ENCODE measurements at places on chromosomes 16 and 17. TPM values are rescaled to one million over a fixed set of nuclear protein-coding genes. Genes with fewer than 3 reads are reported as not detected.
A peak's percentile ranks its signal among the peaks of the same experiment; 100 is the strongest.

- DNase-seq = peak; percentile 60
Observed at GRCh38 chr16:64478252-64478906, 643.5 kb downstream of the CDH11 start.

DNA sequence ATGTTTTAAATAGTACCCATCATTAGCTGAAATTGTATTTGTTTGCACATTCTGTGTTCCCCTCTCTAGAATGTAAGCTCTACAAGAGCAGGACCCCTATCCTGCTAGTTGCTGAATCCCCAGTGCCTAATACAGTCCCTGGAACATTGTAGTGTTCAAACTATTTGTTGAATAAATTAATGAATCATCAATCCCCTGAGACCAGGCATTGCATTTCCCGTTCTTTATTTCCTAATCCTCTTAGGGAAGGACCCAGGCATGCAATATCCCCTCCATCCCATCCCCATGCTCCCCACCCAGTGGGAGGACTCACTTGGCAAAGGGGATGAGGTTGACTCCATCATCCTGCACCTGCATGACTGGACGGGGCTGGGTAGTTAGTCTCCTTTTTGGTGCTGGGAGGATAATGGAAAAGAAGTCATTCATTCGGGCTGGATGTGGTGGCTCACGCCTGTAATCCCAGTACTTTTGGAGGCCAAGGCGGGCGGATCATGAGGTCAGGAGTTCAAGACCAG is 3.2 kb downstream of the INCA1 start:
- DNase-seq = no peak

- DNase-seq = no peak
Observed at GRCh38 chr17:21152731-21153130, 26.0 kb downstream of the DHRS7B start.

DNA sequence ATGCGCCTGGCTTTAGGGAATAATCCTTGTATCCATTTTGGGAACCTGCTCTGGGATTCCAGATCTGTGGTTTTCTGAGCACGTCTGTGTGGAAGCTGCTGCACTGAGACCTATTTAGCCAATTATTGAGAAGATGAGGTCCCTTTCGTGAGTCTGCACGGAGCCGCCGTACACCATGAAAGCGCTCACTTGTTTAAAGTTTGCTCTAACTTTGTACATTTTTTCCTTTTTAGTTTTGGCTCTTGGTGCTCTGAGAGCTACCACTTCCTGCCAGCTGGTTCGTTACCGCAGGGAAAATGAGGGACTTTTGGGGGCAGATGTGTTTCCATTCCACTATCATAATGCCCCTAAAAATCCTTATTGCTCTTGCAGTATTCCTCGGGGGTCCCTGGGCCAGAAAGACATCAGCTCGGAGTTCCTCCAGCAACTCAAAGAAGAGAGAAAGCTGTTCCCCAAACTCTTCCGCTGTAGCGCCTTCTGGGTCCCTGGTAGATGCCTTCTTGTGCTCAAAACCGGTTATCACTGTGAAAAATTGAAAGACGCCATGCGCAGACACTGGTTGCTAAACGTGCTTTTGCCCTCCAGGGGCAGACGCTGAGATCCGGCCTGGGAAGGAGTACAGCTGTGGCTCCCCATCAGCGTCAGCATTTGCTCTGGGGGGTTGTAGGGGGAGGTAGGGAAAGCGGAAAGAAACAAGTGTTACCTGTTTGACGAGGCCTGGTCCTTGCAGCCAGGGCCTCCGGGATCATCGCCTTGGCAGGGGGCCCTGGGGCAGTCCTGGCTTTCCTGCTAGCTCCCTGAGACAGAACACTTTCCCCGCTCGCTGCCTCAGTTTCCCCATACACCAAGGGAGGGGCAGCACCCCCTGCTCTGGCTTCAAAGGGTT is 238.1 kb downstream of the MRTFB start:
- no peak for DNase-seq

- DNase-seq = no peak
Observed at GRCh38 chr16:54891346-54891745, 39.3 kb upstream of the IRX5 start.

The KRT28 gene
- total RNA-seq = not detected

DNA sequence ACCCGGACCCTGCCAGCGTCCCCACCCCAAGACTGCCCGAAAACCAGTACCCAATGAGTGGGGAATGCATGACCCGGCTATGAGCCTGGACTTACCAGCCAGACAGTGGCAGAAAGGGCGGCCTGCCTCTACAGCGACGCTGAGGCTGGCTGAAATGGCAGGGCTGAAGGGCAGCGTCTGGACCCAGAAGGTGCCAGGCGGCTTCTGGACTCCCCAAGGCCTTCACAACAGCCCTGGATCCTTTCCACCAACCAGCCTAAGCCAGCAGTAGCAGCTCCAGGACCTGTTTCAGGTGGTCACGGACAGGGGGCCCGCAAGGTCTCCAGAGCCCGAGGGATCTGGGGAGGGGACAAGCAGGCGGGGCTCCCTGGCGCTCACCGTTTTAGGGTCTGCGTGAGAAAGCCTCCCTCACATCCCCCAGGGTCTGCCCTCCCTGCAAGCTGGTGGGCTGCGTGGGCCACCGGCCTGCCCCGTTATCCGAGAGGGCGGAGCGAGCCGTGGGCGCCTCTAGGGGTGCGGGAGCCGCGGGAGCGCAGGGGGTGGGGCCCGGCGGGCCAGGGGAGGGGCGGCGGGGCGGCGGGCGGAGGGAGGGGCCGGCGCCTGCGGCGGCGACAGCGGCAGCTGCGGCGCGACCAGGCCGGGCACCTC is at the start of gene RIPOR1:
Gene RIPOR1 (plus strand): TSS at position 608 of the 648 bp plus-strand sequence. CDS start 9,618 bp downstream, outside the sequence.
- no peak for DNase-seq

The YBX2 gene
- 0.15 TPM for total RNA-seq

GRCh38 chr17:78892936-78893379 is 10.0 kb downstream of the CEP295NL start:
- no peak for DNase-seq

The IRX5 gene
- total RNA-seq = 7.6 TPM

The ZKSCAN2 gene
- 2.0 TPM for total RNA-seq

The SNRNP25 gene
- total RNA-seq = 24.3 TPM

DNA sequence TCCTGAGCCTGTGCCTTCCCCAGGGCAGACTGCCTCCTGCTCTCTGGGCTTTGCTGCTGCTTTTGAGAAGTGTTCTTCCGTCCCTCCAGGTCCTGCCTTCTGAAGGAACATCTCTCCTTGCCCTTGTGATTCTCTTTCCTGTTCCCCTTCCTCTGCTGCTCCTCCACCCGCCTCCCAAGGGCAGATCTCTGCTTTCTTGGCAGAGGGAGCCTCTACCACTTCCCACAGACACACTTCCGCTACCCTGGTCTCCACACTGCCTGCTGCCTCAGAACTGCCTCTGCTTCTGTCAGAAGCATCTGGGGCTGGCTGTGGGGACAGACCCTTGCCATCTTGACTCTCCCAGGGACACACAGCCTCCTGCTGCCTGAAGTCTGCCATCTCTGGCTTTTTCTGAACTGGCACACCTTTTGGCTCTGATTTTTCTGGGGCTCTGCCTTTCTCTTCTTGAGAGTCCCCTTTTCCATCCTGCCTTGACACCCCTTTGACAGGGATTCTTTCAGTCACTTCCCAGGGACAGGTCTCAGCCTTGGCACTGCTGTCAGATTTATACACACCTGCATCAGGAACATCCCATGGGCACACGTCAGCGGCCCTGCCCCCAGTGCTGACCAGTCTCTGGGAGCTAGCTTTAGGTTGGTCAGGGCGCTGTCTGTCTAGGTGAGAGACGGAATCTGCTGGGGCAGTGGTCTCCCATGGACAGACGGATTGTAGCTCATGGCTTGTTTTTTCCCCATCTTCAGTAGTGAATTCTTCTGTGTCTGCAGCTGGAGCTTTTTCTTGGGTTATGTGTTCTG is 16.6 kb downstream of the GPR179 start:
- DNase-seq = no peak

DNA sequence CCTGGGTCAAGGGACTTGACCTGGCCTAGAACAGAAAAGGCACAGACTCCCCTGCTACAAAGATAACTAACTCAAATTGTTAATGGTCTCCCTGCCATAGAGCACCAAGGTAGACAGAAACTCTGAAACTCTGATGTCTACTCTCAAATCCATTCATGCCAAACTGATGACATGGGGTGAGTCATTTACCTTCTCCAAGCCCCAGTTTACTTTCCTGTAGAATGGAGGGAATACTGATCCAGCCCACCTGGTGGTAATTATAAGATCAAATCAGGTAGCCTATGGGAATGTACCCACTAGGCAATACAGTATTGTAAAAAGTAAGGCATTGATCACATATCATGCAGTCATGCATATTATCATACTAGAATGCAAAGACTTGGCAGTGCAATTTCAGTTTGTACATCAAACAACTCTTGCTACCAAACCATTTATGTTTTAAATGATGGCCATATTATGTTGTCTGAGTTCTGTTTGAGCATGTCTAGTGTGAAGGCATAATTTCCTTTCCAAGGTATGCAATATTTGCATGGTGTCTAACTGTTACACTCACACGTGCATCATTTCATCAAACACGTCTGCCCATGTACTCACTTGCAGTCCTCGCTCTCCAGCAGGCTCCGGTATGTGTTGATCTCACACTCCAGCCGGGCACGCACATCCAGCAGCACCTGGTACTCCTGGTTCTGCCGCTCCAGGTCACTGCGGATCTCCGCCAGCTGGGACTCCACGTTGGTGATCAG is 3.0 kb downstream of the KRT31 start:
- DNase-seq = no peak

GRCh38 chr17:5354886-5355415 is 64.5 kb downstream of the NUP88 start:
- no peak for DNase-seq

DNA sequence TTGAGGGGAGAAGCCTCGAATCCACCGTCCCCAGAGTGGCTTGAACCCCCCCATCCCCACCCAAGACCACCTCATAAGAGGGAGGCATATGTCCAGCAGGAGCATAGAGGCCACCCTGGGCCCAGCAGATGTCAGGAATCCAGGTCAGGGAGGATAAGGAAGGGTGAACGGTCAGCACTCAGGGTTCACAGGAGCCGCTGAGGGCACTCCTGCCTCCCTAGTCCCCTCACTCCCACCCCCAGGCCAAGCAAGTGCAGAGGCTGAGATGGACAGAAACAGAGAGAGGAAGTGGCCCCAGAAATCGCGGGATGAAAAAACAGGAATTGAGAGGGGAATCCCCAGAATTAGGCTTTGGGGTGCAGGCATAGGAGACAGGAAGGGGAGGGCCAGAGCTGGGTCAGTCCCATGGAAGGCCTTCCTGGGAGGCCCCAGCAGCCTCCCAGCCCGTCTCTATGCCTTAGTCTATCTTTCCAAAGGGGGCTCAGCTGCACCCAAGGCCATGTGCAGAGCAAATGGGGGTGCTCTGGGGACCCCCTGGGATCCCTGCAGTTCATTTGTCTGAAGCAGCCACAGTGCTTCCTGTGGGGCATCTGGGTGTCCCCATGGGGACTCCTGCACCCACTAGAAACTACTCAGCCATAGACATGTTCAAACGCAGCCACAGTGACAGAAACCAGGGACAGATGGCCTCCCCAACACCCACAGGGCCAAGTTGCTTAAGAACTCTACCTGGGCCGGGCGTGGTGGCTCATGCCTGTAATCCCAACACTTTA is 1.7 kb downstream of the CMTM3 start:
- DNase-seq = no peak

- peak; percentile 56 for DNase-seq
Observed at GRCh38 chr17:6380915-6381438, 53.9 kb downstream of the AIPL1 start.

DNA sequence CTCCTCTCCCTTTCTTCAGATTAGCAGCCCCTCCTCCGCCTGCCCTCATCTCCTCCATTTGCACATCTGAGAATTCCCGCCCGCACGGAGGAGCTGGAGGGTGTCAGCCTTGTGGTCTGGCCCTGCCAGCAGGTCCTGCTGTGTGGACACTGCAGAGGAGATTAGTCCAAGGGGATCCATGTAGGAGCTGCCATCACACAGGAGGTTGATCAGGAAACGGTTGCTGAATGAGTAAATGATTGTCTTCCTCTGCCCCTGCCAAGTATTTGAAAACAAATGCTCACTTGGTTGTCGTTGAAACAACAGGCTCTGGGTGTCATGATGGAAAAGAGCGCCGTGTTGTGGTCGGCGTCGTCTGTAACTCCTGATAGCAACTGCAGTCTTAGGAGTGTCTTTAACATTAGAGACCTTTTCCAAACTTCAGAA is 63.8 kb upstream of the CHMP6 start:
- DNase-seq = no peak

DNA sequence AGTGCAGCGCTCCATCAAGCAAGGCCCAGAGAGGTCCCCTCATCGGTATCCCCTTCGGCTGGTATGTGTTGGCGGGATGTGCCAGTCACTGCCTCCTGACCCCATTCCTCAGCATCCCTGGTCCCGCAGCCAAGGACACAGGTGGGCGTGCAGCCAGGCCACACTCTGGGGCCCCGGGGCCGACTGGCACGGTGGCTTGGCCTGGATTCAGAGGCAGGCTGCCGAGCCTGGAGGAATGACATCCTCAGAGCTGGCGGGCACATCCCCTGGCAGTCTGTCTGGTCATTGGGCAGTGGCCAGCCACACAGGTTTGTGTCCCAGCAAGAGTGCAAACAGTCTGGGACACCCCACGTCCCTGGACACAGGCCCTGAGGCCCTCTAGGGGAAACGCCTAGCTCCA is 111.1 kb downstream of the SDK2 start:
- no peak for DNase-seq

DNA sequence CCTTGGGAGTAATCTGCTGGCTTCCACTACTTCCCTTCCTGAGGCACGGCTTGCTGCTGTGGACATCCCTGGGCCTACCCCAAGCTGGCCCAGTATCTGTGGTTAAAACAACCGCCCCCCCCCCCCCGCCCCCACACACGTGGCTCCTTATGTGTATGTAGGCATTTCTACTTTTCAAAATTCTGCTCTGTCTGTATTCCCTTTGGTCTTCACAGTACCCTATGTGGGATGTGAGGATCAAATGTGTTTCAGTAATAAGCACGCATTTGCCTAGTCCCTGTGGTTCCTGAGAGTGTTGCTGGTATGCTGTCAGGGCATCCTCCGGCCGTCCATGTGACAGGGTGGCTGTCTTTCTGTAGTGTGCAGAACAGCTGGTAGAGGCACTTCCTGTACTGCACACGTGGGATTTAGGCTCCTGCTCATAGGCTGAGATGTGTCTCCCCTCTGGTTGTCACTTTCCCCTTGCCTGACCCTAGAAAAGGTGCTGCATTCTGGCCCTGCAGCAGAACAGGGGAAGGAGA is 2.2 kb downstream of the NT5M start:
- peak; percentile 59 for DNase-seq

The KRT12 gene
- total RNA-seq = not detected

DNA sequence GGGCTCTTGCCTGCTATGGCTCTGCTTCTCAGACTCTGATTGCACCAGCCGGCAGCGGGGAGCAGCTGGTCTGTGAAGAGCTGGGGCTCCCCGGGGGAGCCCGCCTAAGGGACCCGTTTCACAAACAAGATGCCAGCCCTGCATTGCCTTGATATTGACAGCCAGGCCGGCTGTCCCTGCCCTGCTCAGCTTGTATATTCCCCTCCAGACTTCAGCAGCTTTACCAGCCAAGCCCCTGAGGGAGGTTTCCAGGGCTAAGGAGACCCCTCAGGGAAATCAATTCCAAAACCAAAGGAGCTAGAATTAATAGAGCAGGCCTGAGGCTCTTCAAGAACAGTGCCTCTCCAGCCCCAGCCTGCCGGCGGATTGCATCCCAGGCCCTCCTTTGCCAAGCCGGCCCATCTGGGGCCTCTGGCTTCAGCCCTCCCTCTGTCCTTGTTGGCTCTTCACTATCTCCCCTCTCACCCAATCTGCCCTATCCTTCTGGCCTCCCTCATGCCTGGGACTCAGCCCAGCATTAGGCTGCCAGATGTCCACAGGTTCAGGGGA is 5.7 kb downstream of the CALB2 start:
- DNase-seq = no peak

Data from Daoy (cell line).